NK-92 treated with Interleukin-12 subunit alpha and Interleukin-12 subunit beta, amount 100 ng/mL, for 24 hours (cell line): ENCODE measurements at places on chromosomes 1 and 21.

DNA sequence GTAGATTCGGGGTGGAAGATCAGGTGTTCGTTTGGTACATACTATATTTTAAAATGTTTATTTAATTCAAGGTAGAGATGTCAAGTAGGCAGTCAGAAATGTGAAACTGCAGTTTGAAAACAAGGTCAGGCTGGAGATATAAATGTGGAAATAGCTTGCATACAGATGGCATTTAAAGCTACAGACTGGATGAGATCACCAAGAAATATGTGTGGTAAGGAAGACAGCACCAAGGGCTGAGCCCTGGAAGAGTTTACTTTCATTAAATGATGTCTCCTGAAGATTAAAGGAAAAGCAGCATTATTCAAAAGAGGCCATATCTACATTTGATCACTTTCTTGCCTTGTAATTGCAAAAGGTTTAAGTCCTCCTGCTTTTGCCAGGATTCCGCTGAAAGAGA, 271.3 kb downstream of the PTBP2 start:
- no peak for DNase-seq

GRCh38 chr1:223831755-223832636, 13.8 kb downstream of the TP53BP2 start:
- DNase-seq: no peak

GRCh38 chr1:230753586-230754251, 6.5 kb downstream of the CAPN9 start:
- DNase-seq: no peak

DNA sequence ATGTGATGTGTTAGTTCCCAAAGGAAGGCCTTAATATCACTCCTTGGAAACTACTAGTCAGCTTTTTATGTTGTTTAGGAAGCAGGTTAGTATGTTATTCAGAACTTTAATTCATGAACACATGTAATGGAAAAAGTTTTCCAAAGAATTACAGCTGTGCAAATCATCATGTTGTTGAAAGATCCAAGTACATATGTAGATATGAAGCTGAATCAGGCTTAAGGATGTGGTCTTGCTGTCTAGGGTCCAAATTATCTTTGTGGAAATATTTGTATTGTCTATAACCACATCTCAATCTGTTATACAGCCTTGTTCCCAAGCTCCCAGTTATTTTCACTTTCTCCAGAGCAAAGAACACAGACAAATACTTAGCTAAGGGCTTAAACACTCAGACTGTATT, 231.6 kb downstream of the TPR start:
- DNase-seq: no peak

GRCh38 chr1:158999316-159000069, 10.2 kb upstream of the IFI16 start:
- no peak for DNase-seq

DNA sequence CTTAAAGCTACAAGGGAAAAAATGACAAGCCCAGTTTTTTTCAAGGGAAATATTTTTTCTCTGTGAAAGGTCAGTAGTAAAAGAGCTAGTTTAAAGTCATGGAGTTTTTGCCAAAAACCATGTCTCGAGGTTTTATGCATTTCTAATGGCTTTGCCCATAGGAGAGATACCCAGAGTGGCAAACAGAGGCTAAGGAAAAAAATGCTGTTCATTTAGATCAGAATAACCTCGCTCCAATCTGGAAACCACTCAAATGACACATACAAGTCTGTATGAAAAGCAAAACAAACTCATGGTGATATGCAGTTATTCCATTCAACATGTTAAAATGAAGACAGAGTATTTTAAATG, 36.9 kb upstream of the EDEM3 start:
- no peak for DNase-seq

- no peak for DNase-seq
These were observed 36.9 kb upstream of the BACH1 start for GRCh38 chr21:29261555-29262540.

DNA sequence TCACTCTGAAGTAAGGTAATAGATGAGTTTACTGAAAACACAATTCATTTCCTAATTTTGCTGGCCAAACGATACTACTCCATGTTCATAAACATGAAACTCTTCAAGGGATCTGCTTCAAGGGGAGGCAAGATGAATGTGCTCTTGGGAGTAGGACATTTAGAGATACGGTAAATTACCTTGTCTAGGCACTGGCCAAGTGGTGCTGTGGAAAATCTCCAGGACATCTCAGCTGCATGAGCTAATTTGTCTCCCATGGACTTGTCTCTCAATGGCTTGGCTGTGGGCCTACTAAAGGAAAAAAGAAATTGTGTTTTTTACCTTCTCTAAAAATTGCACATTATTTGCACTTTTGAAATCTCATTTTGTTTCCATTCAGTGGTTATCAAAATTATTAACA, 780.6 kb downstream of the LTN1 start:
- DNase-seq: no peak

- no peak for DNase-seq
These were observed 315.0 kb upstream of the VAMP3 start for GRCh38 chr1:7455796-7456721.

DNA sequence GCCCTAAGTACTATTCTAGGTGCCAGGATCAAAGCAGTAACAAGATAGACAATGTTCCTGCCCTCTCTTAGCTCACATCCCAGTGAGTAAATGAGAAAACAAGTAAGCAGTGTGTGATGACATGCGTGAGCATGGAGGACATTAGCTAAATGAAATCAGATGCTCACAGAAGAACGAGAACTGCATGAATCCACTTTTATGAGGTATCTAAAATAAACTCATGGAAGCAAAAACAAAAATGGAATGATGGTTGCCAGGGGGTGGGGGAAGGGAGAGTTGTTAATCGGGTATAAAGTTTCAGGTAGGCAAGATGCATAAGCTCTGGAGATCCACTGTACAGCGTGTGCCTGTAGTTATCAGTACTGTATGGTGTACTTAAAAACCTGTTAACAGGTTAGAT, 195.1 kb downstream of the HHAT start:
- DNase-seq: no peak
